ENCODE measurements at places on chromosomes 5 and 9. TPM values are rescaled to one million over a fixed set of nuclear protein-coding genes. Genes with fewer than 3 reads are reported as not detected.

DNA sequence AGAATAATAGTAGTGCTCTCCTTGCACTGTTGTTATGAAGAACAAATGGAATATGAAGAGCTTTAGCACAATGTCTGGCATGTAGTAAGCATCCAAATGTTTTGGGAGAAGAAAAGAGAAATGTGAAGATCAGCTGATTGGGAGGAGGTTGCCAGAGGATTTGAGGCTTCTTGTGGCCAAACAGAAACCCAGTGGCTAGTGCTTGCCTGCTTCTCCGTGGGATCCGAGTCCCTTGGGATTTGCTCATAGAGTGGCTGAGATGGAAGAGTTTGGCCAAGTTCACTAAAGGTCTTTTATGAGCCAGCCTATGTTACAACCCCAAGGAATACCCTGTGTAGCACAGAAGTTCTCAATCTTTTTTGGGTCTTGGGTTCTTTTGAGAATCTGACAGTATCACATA is 86.0 kb downstream of the ANGPTL2 start:
- DNase-seq = no peak

DNA sequence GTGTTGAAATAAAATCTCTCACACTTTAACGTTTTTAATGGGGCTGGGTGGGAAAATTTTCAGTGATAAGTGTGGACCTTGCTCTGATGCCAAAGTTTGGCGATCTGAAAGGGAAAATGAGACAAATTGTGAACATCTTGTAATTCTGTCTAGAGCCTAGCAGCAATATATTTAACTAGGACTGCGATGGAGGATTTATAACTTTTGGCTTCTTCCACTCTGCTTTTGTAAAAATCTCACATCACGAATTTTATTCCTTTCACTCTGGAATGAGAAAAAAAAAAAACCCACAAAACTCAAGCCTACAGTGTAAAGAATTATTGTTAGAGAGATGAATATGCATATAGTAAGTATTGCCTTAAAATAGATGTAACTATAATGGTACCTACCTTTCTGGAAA is 19.9 kb downstream of the CCNH start:
- DNase-seq = no peak

DNA sequence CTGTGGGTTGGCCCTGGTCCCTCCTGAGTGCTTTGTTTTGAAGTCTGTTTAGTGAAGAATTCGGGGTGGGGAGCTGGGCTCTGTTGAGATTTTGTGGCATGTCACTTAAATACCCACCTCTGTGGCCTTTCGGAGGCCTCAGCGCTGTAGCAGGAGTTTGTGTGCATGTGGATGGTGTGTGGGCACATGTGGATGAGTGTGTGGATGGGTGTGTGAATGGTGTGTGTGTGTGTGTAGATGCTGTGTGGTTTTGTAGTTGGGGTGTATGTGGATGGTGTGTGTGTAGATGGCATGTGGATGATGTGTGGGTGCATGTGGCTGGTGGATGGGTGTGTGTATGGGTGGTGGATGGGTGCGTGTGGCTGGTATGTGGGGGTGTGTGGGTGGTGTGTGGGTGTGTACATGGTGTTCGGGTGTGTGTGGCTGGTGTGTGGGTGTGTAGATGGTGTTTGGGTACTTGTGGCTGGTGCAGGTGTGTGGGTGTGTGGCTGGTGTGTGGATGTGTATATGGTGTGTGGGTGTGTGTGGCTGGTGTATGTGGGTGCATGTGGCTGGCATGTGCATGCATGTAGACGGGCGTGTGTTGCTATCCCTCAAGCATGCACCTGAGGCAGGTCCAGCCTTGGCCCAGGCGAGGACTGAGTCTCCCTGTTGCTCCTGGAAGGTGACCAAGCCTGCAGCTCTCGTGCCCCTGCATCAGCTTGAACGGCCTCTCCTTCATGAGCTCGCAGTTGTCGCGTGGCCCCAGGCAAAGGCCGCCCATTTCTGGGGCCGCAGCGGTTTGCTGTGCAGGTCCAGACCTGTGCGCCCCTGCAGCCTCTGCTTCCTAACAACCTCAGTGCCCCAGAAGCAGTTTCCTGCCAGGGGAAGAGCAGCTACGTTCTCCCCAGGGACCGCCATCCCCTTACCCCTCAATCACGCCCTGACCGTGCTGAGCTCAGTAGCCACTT is 54.0 kb upstream of the FCN2 start:
- DNase-seq = no peak

GRCh38 chr5:120252839-120253238 is 211.3 kb upstream of the PRR16 start:
- no peak for DNase-seq

DNA sequence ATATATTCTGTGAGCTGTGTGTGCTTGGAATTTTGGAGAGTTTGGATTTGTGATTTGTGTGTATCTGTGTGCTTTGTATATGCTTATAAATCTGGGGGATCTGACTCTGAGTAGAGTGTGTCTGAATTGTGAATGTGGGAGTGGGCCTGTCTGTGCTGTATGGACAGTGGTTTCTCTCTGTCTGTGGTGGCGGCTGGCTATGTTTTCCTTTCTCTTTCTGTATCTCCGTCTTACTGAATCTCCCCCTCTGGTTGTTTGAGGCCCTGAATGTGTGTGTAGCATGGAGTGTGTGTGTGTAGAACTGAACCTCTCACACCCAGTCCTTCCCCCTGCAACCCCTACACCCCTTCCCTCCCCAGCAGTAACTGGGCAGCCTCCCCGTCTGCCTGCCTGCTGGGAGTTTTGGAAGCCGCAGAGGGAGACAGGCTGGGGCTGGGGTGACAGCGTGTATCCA is 4.7 kb downstream of the CXXC5 start:
- DNase-seq = no peak

DNA sequence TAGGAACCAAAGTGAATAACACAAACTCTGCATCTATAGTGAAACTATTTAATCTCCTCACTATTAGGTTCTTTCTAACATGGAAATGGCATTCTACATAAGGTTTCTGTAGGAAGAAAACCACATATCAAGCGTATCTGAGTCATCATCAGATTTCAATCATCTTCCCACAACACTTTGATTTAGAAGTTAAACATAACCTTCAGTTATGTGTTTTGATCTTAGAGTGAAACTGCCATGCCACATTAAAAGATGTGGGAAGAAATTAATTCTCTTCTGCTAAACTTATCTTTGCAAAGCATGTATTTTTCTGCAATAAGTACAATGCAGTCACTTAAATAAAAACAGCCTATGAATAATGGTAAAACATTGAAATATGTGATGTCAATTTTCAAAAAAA is 55.0 kb downstream of the MEF2C start:
- DNase-seq = no peak

DNA sequence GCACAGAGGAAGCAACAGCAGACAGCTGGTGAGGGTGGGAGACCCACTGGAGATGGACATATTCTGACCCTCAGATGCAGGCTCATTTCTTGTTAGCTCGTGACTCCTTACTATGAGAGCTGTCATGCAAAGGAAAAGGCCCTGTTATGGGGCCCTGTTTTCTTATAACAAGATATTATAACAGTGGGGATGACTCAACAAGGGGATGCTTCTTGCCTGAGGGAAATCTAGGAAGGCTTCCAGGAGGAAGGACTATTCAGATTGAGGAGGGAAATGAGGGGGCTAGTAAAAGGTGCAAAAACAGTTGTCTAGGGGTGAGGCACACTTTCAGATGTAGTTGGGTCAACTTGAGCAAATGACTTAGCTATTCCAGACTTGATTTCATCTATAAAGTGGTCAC is 83.0 kb downstream of the DAB2IP start:
- no peak for DNase-seq

DNA sequence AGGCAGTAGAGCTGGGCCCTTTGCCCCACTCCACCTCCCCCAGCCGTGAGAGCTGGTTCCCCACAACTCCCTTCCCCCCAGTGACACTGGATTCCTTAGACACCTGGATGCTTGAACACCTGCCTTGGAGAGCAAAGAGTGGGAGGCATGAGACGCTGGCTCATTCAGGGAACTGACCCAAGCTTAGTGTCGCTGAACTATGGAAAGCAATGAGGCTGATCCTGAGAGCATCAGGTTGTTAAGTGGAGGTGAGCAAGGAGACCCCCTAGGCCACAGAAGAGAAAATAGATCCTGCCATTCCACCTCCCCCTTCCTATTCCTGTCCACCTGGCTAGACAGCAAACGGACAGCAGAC is 2.0 kb downstream of the CCL19 start:
- DNase-seq = no peak

DNA sequence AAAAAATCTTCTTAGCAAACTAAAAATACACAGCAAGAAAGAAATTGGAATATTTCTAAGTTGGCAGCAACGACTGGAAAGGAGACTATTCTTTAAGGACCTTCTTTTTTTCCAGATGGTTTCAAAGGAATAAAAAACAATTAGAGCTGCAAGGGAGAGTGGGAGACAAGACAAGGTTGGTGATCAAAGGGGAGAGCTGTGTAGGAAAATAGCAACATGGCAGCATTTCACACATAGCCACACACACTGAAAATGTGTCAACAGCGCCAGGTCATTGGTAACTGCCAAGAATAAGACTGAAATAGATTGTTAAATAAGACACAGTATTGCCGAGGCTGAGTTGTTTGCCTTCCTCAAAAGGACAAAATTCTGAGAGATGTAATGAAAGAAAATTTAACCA is 88.1 kb upstream of the TLE1 start:
- DNase-seq = no peak

GRCh38 chr9:122339579-122339978 is 31.2 kb upstream of the PTGS1 start:
- no peak for DNase-seq

GRCh38 chr9:134376386-134377142 is 50.3 kb downstream of the RXRA start:
- no peak for DNase-seq

DNA sequence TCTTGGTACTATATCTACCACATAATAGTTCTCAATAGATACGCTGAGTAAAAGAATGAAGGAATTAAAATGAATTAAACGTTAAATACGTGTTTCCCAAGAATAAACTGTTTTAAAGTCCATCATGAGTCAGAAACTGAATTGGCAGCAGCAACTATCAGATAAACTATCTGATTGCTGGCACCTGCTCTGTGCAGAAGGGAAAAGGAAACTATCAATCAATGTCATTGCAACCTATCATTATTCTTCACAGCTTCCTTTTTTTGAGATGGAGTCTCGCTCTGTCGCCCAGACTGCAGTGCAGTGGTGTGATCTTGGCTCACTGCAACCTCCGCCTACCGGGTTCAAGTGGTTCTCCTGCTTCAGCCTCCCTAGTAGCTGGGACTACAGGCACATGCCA is 8.8 kb upstream of the WDR36 start:
- DNase-seq = no peak

GRCh38 chr5:81506900-81507588 is 113.1 kb upstream of the ACOT12 start:
- DNase-seq = peak; percentile 60

DNA sequence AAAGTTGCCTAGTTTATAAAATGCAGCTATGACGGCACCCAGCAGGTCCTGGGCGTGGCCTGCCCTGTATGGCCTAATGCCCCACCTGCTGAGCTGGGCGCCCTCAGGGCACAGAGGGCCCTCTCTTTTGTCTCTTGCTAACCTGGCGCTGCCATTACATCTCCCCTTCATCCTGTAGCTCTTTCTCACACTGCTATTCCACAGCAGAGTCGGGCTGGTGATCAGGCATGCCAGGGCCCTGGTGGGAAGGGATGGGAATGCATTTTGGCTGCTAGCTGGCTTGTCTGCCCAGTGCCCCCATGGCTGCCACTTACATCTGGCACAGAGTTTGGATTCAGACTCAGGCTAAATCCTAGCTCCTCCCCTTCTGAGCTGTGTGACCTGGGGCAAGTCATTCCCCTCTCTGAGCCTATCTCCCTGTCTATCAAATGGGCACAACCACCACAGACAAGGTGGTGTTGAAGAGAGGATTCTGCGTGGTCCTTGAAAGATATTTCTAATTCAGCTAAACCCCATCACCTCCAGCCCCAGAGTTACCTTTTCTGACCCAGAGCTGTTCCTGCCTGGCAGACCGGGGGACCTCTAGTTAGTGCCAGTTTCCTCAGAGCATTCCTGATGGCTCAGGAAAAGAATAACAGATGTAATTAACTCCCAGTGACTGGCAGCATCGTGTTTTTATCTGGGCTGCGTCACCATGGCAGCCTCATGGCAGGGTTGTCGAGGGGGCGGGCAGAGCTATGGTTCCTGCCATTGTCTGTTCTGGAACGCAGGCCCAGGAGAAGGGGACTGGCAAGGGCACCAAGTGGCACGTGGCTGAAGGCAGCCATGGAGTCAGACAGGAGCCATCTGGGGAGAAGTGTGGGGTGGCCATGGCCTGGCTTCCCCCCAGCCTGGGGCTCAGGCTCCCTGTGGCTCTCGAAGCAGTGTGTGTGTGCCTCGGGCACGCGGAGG is 6.3 kb downstream of the PRR7 start:
- no peak for DNase-seq

DNA sequence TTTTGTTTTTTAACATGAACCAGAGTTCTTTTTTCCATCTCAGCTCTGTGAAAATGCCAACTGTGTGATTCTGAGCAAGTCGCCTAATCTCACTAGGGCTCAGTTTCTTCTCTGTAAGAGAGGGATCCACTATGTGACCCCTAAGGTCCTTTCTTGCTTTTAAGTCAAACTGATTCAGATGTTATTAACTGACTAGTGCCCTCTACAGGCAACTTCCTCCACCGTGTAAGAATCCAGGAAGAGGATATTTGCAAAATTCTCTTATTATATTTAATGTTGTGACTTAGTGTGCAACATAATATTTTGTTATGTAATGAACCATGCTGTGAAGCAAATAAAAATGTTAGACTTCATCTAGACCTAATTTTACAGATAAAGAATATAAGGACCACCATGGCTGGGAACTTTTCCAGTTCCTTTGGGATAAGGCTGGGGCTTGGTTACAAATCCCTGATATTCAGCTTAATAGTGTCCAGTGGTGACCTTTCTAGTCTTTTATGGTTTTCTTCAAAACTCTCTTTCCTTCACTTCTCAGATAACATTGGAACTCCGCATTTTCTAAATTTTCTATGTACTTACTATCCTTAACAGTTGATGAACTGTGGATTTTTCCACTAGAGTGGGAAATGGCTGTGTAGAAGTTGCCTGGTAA is 244.7 kb downstream of the PIK3R1 start:
- DNase-seq = no peak

GRCh38 chr5:80592761-80593160 is 22.7 kb upstream of the ANKRD34B start:
- no peak for DNase-seq

GRCh38 chr5:174198541-174198940 is 153.0 kb downstream of the NSG2 start:
- no peak for DNase-seq

- DNase-seq = no peak
Measured at GRCh38 chr5:104178066-104178465, 615.5 kb upstream of the NUDT12 start.

- no peak for DNase-seq
Measured at GRCh38 chr9:134410071-134410834, 84.0 kb downstream of the RXRA start.

- no peak for DNase-seq
Measured at GRCh38 chr5:31593665-31594064, 45.3 kb upstream of the PDZD2 start.

GRCh38 chr5:169950333-169950732 is 30.0 kb downstream of the INSYN2B start:
- DNase-seq = no peak

GRCh38 chr5:138745268-138745667 is 8.0 kb upstream of the CTNNA1 start:
- no peak for DNase-seq

GRCh38 chr5:159402856-159403255 is 72.6 kb upstream of the IL12B start:
- DNase-seq = no peak

The BARHL1 gene
- total RNA-seq = not detected

The GFPT2 gene
- total RNA-seq = 5.1 TPM

The C9 gene
- 5.6 TPM for total RNA-seq

The NEURL1B gene
- total RNA-seq = 40.9 TPM

The TMEM232 gene
- total RNA-seq = 0.76 TPM

The CTNNAL1 gene
- 23.2 TPM for total RNA-seq

The LTC4S gene
- total RNA-seq = 3.5 TPM

The FOXE1 gene
- 3.9 TPM for total RNA-seq

The ANKRD18A gene
- 3.1 TPM for total RNA-seq

Measured in suprapubic skin (tissue), 4 donors.